LNCaP clone FGC (cell line): ENCODE measurements at places on chromosomes 7 and 10.

DNA sequence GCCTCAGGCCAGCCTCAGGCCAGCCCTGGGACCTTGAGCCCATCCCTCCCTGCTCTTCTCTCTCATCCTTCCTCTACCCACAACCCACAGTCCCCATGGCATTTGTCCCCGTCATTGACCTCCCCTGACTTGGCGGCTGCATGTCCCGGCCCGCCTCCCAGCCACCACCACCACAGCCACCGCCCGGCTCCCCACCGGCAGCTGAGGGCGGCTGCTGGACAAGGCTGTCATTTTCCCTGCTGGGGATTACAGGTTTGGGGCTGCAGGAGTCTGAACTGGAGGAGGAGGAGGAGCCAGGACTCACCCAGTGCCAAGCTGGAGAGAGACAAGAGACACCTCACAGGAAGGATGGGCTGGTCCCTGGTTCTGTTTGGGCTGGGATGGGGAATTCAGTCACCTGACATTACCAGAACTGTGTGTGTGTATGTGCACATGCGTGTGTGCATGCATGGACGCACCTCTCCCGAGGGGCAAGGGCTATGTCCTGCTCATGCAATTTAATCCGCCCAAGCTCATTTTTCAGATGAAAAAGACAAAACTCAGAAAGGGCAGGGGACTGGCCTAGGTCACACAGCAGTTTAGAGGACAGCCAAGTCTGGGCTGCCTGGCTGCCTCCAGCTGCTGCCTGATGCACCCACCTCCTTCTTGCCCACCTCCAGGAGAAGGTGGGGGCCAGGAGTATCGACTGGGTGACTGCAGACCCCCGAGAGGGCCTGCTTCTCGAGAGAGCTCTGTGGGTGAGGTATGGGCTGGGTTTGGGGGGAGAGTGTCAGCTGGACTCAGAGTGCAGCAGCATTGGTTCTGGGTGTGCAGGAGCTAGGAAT is 113.1 kb downstream of the ZMIZ1 start:
- DNase-seq: no peak

GRCh38 chr10:124279298-124279697 is 139.4 kb downstream of the OAT start:
- no peak for DNase-seq

- DNase-seq: no peak
Measured at GRCh38 chr7:126768836-126769235, 483.9 kb downstream of the GRM8 start.

DNA sequence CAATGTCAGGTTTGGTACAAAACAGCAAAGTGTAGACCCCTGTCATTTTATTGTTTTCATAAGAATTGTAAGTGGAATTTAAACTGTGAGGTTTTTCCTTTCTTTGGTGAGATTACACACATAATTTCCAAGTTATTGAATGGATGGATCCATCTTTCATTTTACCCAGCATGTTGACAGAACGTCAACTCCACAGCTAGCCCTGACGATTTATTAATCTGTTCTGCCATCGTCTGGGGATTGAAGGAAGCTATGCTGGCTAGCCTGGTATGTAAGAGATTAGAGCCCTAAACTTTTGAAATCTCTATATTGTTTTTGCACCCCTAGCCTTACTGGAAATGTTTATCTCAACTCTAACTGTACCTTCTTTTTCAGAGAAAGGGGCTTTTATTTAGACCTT is 8.6 kb downstream of the WNT16 start:
- no peak for DNase-seq

GRCh38 chr7:108246227-108246837 is 116.2 kb upstream of the LAMB4 start:
- DNase-seq: no peak

- DNase-seq: no peak
Measured at GRCh38 chr7:137142376-137142775, 201.2 kb downstream of the PTN start.

- no peak for DNase-seq
Measured at GRCh38 chr10:24866604-24867583, 85.5 kb downstream of the PRTFDC1 start.
